ENCODE measurements at places on chromosomes 4 and X.
A peak's percentile ranks its signal among the peaks of the same experiment; 100 is the strongest.

DNA sequence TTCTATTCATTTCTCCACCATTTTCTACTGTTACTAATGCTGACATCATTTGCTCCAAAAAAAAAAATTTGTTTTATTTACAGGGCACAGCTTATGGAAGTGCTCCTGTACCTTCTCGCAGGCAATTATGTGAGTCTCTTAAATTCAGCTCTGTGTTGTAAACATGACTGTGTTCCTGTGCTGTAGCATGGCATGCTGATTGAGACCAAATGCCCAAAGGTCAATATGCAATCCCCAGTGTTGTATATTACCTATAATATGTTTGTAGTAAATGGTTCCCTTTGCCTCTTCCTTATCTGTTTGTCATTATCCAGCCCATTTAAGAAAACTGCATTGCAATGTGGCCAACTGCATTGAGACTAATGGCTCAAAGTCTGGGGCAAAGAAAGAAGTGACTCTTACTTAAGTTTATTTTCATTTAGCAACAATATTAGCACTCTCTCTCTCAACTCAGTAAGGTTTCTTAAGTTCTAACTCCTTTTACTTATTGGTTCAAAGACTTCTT is 1020.0 kb upstream of the GRID2 start:
- DNase-seq: no peak

DNA sequence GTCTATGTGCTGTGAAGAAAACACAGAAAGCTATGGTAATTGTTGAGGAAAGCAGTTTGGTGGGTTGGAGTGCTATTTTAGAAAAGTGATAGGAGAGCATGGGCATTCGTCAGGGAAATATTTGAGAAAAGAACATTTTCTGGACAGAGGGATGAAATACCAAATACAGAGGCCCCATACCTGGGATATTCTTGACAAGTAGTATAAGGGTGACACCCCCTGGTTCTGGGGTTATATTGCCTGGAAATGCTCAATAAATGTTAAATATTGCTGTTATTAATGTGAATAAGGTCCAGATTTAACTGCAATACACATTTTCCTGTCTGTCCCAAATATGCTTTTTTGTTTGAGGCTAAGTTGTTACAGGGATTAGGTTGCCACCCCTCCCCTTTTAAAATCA is 42.9 kb downstream of the WWC2 start:
- no peak for DNase-seq

GRCh38 chr4:52367282-52367830 is 291.7 kb downstream of the USP46 start:
- no peak for DNase-seq

GRCh38 chr4:24433515-24434214 is 150.7 kb downstream of the DHX15 start:
- no peak for DNase-seq

DNA sequence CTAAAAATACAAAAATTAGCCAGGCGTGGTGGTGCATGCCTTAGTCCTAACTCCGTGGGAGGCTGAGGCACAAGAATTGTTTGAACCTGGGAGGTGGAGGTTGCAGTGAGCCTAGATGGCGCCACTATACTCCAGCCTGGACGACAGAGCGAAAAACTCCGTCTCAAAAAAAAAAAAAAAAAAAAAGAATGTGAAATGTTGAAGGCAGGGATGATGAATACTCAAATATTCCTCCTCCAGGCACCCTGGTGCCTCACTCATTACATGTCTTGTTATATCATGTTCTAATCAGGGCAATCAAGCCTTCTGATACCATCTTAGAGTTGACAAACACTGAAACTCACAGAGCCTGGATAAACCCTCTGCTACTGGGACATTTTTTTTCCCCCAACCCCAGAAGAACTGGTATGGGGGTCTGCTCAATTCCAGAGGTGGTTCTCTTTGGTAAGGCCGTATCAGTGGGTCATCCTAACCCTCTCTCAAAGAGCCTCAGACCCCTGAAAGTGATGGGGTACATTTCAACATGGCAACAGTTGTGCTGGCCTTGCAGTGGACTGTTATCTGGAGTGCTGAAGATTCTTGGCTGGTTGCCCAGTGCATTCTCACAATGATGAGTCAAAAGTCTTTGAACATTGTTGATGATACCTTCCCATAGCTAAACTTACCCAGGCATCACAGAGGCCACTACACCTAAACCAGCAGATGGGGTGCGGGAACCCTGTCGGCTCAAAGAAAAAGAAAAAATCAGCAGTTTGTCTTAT is 2.4 kb upstream of the SH3KBP1 start:
- DNase-seq: peak; percentile 18

DNA sequence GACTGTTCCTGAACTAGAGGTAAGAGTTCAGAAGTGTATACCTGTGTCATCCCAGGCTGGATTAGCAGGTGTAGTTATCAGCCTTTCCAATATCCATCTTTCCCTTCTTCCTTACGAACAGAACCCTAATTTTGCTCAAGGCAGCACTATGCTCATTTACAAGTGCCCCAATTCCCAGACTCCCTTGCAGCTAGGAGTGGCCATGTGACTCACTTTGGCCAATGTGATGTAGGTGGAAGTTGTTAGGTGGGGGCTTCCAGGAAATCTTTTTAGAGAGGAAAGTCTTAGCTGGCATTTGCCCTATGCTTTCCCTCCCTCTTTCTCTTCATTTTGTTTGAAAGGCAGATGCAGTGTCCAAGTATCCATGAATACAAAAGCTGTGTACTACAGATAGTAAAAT is 34.8 kb downstream of the HOPX start:
- no peak for DNase-seq

DNA sequence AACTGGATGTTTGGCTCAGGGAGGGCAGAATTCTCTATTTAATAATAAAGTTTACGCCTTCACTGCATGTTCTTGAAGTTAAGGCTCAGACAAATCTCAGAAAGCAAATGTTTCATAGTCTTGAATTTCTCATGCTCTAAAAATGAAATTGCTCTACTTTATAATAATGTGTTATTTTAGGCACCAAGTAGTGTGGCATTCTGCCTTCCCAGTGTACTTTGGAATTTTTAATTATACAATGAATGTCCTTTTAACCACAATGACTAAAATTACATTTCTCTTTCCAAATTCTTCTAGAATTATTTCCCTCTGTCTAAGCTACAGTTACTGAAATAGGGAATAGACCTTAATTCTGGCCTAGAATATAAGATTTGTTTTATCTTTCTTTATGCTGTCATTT is 97.9 kb upstream of the PDE5A start:
- DNase-seq: no peak

GRCh38 chrX:34238896-34239295 is 106.8 kb upstream of the FAM47A start:
- DNase-seq: no peak

GRCh38 chr4:125388613-125389012 is 73.9 kb downstream of the FAT4 start:
- no peak for DNase-seq

DNA sequence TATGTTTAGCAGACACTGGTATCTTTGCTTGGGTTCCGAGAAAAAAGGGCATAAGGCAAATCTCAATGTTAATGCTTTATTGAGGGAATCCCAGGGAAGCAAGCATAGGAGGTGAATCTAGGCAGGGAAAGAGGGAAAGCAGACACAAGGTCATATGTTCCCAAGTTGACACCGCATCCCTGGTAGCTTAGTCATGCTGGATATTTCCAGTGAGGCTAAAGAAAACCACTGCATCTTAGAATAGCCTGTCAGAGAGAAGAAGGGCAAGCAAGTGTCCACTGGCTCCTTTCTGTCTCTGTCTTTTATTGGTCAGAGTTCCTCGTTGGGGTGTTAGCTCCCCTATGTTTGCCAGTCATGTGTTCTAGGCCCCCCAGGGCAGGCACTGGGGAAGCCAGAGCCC is 104.7 kb downstream of the NKX6-1 start:
- DNase-seq: no peak

GRCh38 chrX:130688360-130688759 is 214.6 kb downstream of the ENOX2 start:
- DNase-seq: no peak

DNA sequence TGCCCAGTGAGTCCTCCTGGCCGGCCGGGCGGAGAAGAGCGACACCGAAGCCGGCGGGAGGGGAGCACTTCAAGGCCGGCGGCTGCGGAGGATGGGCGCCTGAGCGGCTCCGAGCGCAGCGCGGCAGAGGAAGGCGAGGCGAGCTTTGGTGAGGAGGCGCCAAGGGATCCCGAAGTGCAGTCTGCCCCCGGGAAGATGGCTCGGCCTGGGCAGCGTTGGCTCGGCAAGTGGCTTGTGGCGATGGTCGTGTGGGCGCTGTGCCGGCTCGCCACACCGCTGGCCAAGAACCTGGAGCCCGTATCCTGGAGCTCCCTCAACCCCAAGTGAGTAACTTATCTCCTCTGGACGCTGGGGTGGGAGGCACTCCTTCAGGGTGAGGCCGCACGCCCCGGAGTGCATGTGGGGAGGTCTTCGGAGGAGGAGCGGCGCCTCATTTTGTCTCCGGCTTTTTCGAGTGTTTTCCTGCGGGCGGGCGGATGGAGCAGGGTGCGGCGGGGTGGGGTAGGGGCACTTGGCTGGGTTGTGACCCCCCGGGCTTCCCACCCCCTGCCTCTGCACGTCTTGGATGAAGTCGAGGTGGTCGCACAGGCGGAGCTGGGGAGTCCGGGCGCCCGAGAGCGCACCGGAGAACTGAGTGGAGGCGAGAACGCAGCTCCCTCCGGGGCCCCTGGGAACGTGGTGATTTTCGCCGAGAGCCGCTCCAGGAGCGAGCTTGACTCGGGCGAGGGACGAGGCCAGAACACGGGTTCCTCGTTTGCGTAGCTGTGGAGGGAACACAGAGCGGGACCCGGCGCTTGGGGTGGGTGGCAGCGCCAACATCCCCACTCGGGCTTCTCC is 979 bp downstream of the EFNB1 start:
- DNase-seq: no peak

GRCh38 chr4:86822136-86822535 is 27.0 kb downstream of the SLC10A6 start:
- DNase-seq: no peak

DNA sequence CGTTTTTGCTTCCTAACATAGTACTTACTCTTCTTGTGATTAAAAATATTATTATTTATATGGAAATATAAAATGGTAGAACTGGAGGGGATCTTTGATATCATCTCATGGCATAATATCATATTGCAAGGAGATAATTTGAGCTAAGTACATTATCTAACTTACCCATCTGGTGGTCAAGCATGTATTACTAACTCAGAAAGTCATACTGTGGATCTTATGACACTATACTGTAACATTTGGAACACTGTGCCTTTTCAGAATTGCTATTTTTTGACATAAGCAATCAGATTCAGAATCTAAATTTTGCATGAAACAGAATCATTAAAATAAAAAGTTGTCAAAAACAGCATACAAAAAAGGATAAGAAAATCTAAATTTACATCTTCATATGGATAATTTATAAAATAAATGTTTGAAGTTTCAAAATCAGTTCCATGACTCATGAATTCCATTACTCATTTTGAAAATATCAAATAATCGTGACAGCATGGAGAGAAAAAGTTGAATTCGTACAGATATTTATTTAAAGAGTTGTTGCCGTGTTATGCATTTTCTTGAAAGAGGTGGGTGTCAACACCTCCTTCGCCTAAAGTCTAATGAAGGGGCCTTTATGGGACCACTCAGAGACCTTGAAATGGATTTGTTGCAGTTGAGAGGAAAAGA is 928.1 kb downstream of the PDHA2 start:
- no peak for DNase-seq

- DNase-seq: no peak
Observed at GRCh38 chr4:133960975-133961374, 240.6 kb downstream of the PABPC4L start.

GRCh38 chrX:13565511-13565910 is 3.9 kb upstream of the EGFL6 start:
- no peak for DNase-seq

DNA sequence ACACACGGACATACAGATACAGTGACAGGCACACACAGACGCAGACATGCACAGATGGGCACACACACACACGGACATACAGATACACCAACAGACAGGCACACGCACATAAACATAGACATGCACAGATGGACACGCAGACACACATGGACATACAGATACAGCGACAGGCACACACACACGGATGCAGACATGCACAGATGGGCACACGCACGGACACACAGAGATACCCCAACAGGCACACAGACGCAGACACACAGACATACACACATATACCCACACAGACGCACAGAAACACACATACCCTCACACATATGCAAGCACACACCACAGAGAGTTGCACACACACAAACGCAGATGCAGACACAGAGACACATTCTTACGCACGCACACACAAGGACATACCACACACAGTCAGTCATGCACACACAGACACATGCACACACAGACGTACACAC is 24.4 kb upstream of the SLC25A6 start:
- no peak for DNase-seq

DNA sequence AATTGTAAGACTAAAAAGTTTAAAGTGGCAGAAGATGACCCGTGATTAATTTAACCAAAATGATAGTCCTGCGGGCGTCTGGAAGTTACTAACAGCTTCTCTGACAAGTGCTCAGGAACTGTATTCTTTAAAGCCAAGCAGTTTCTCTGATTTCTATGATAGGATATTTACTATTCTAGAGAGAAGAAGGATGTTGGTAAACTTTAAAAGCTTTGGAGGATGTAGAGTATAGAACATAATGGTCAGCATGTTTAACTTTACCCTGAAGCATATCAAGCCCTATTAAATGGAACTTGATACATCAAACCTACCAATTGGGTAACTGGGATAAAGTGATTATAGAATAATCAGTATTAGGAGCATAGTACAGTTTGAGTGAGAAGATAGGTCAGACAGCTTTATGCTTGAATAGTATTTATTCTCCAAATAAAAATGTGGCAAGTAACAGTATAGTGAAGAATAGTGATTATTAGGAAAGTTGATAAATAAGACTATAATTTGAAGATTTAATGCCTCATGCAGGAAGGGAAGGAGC is 1.8 kb downstream of the STIM2 start:
- DNase-seq: no peak

- DNase-seq: no peak
Observed at GRCh38 chrX:11341274-11342201, 48.3 kb downstream of the AMELX start.

DNA sequence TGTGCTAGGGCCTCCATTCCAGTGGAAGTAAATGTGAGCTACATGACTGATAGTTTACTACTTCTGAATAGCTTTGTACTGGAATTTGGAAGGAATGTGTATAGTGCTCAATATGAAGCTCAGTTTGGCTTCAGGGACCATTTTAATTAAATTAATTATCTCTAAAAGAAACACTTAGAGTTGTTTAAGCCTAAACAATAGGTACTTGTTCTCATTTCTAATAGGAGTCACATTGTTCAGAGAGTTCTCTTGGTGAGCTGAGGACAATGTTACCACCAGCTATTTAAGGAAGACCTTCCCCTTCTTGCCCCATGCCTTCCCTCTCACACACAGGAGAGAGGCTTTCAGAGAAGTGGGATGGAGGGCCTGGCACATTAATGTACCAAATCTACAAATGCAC is 78.3 kb downstream of the CHIC2 start:
- no peak for DNase-seq

Measured in GM12891 (cell line).